ENCODE measurements at places on chromosomes 11 and 22.

DNA sequence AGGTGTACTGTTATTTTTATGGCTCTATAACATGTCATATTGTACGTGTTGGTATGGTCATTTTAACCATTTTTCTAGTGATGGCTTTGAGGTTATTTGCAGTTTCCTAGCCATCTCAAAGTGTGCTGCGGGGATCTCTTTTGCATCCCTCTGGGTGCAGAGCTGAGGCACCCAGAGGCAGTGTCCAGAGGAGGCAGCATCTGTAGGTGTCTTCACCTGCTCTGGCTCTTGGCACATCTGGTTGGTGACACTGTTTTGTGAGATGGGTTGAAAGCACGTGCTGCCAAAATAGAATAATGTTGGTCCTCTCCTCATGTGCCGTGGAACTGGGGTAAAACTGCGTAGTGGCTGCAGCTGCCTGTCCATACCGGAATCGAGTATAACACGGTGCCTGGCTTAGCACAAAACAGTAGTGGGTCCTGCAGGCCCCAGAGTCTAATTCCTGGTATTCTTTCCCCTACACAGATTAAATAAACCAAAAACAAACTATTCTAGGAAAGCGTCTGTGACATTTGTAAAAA is 12.9 kb downstream of the NEAT1 start:
- DNase-seq, result no peak

DNA sequence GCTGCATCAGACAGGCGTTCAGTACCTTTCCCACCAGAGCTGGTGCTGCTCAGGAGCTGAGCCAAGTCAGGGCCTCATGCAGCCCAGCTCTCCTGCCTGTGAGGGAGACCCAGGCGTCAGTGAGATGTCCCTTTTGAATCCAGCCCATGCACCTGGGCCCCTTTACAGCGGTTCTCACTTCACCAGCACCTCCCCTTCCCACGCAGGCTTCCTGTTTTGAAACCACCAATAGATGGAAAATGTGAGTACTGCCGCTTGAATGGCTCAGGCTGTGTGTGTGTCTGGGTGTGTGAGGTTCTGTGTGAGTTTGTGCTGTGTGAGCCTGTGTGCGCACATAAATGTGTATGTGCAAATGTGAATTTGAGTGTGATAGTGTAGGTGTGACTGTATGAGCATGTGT is 88.4 kb downstream of the UBASH3B start:
- peak; percentile 88 for DNase-seq

DNA sequence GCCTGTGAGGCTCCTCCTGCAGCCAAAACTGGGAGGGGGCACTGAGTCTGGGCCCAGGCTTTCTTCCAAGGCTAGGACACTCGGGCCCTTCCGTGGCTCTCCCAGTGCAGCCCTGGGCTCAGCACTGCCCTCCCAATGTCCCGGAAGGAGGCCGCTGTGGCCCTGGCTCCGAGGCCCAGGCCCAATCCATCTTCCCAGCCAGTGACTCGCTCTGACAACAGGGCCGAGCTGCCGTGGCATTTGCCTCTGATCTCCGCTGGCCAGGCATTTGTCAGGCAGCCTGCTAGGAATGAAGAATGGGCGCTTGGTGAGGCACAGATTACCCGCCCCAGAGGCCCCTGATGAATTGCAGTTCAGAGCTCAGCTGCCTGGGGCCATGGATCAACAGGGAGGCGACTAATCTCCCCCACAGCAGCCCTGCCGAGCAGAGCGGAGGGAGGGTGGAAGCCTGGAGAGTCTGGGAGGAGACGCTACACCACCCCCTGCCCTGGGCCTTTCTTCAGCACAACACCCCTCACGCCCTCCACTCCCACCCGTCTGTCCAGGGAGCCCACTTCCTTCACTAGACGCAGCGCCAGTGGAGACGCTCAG is 8.3 kb downstream of the FXYD2 start:
- no peak for DNase-seq

DNA sequence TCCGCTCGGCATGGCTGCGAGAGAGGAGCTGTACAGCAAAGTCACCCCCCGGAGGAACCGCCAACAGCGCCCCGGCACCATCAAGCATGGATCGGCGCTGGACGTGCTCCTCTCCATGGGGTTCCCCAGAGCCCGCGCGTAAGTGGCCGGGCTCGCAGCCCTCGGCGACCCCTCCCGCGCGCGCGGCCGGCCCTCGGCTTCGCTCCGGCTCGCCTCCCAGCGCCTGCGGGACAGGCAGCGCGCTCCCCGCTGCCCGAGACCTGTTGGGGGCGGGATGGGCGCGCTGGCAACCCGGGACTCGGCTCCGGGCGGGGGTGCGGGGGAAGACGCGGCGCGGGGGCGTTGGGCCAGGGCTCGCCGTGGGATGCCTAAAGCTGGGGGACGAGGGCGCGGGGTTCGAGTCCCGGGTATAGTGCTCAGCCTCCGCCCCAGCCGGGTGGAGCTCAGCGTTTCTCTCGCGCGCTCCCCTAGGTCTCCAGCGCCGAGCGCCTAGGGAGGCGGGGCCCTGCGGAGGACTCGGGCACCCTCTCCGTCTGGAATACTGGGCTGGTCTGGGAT is 630 bp downstream of the UBASH3B start:
- peak; percentile 68 for DNase-seq
